ENCODE measurements at places on chromosomes 7 and 10.

DNA sequence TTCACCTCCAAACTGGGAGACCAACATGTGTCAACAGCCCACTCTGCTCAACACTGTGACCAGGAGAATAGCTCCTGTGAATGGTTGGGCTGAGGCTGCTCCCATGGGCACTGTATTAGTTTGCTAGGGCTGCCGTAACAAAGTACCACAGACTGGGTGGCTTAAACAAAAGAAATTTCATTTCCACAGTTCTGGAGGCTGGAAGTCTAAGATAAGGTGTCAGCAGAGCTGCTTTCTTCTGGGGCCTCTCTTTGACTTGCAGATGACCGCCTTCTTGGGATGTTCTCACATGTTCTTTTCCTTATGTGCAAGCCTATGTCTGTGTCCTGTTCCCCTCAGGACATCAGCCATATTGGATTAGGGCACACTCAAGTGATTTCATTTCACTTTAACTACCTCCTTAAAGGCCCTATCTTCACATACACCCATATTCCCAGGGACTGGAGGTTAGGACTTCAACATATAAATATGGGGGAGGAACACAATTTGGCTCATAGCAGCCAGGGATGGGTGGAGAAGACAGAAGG lies 90.3 kb downstream of the CPED1 start:
- DNase-seq, result no peak

DNA sequence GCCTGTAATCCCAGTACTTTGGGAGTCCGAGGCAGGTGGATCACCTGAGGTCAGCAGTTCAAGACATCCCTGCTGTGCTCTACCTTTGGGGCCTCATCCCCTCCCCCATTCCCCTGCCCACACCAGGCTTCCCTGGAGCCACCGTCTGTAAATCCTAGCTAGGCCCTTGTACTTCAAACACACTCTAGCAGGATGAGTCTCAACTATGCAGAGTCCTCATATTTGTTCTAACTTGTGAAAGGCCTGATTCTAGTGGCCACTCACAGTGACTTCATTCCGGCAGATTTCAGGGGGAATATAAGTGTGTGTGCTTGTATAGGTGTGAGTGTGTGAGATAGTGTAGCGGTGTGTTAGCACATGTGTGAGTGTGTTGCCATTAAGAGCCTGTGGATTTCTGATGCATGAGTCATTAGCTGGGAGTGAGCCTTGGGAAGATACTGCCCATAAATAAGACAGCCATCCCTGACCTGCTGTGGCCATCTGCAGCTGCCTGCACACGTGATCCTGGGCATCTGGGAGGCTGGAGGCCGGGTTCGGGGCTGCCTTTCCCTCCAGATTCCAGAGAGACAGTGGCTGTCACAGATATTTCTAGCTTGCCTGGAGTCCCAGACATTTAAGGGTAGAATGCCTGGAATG lies 1.7 kb upstream of the NEURL1 start:
- peak; percentile 68 for DNase-seq

GRCh38 chr10:113565364-113565763 lies 12.5 kb downstream of the HABP2 start:
- DNase-seq, result peak; percentile 12

- no peak for DNase-seq
These were observed 306.6 kb upstream of the ZMIZ1 start for GRCh38 chr10:78762086-78762630.

- no peak for DNase-seq
These were observed 83.4 kb downstream of the ZRANB1 start for GRCh38 chr10:125025341-125025740.

DNA sequence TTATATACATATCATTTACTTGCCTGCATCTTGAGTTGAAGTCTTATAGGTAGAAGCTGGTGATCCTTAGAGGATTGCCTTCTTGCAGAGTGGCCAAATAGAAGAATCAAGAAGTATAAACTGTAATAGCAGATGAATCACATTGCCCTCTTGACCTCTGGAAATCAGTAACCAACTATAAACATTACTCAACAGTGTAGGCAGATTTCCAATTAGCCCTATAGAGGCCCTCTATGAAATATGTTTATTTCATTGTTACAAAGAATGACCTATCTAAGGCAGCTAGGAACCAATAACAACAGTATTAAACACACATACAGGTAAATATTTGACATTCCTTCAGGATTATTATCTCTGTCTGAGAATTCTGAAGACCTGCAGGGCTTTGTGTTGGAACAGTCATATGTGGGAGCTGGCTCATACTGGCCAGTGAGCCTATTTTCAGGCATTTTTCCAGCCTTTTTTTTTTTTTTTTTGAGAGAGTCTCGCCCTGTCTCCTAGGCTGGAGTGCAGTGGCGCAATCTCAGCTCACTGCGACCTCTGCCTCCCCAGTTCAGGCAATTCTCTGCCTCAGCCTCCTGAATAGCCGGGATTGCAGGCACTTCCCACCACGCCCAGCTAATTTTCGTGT lies 7.2 kb upstream of the SRI start:
- no peak for DNase-seq

DNA sequence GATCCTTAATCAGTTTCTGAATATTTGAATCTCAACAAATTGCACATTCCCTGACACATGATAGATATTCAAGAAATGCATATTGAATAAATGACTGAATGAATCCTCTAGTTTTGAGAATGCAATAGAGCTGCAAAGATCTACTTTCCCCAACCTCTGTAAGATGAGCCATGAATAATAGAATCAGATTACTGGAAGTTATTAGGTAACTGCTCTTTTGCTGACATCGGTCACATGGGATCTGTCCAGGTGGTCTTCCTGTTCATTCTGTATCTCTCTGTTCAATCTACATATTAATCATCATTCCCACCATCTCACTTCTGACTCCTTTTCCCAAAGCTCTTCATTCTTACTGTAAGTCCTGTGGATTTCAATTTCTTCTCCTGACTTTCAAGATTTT lies 638.7 kb downstream of the SORCS1 start:
- DNase-seq, result no peak

GRCh38 chr10:49474901-49475300 lies 64.0 kb downstream of the ERCC6 start:
- DNase-seq, result no peak

- no peak for DNase-seq
These were observed 186.9 kb downstream of the CFTR start for GRCh38 chr7:117666689-117667088.

GRCh38 chr10:60237977-60238758 lies 151.5 kb downstream of the ANK3 start:
- DNase-seq, result no peak

GRCh38 chr7:68697796-68698280 lies 900.4 kb upstream of the AUTS2 start:
- DNase-seq, result no peak

DNA sequence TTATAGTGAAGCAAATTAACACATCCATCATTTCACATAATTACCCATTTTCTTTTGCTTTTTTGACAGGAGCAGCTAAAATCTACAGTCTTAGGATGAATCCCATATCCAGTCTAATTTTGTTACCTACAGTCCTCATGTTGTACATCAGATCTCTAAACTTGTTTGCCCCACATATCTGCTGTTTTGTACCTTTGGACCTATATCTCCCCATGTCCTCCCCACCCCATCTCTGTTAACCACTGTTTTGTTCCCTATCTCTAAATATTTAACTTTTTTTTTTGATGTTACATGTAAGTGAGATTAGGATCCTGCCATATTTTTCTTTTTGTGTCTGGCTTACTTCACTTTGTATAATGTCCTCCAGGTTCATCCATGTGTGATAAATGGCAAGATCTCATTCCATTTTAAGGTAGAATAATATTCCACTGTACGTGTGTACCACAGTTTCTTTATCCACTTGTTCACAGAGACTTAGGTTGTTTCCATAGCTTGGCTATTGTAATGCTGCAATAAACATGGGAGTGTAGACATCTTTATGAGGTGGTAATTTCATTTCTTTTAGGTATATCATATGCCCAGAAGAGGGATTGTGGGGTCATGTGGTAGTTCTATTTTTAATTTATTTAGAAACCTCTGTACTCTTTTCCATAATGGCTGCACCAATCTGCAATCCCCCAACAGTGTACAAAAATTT lies 19.6 kb downstream of the NPVF start:
- no peak for DNase-seq

DNA sequence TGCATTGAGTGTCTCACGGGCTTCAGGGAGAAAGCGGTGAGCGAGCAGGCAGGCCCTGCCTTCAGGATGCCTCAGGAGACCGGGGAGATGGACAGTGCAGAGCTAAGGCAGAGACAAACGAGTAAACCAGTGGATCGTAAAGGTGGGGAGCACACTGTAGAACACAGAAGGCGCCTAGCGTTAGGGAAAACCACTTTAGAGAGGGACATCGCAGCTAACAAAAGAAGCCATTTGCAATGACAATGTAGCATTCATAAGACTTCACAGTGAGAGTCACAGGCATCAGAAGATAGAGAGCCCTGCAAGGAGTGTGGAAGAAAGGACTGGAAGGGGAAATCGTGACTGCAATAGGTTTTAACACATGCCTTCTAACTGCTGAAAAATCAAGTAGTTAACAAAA lies 54.9 kb upstream of the TMEM273 start:
- DNase-seq, result no peak

DNA sequence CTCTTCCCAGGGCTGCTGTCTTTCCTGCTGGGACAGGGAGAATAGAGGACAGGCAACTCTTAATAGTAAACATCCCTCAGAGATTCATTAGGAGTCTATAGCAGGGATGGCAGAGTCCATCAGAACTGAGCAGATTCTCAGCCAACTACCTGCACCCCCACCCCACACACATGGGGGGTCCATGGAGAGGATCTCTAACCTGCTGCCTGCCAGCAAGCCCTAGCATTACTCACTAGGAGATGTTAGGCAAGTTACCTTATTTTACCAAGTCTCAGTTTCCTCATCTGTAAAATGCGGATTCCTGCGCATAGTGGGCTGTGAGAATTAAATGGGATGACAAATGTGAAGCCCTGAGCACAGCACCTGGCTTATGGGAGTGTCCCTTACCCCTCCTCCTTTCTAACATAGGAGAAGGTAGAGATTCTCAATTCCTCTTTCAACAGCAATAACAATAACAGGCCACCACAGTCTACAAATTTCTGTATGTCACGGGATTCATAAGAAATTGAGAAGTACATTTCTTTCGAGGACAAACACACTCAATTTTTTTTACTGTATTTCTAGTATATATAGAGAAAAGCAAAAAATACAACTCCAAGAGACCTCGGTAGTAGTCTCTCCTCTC lies 23.8 kb upstream of the WDR11 start:
- no peak for DNase-seq

DNA sequence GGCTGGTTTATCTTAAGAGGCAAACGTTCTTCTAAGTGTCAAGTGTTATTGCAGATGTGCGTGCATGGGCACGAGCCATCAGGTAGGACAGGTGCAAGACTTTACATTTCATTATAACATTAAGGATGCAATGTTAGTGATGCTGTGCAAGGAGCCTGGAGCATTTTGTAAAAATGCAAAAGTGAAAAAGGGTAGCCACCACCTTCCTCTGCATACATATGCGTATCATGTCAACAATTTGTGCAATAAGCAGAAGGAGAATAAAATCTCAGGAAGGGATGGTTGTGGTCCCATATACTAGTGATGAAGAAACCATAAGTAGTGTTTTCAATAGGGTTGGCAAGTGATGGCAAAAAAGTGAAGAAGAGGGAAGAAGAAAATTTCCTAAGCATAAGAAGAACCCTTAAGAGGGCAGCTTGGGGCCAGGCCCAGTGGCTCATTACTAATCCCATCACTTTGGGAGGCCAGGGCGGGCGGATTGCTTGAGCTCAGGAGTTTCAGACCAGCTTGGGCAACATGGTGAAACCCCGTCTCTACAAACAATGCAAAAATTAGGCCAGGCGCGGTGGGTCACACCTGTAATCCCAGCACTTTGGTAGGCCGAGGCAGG lies 7.5 kb downstream of the PIK3AP1 start:
- DNase-seq, result no peak

GRCh38 chr10:86592413-86592812 lies 61.9 kb upstream of the OPN4 start:
- DNase-seq, result no peak

- no peak for DNase-seq
These were observed 174.2 kb upstream of the HGF start for GRCh38 chr7:81944058-81944457.

DNA sequence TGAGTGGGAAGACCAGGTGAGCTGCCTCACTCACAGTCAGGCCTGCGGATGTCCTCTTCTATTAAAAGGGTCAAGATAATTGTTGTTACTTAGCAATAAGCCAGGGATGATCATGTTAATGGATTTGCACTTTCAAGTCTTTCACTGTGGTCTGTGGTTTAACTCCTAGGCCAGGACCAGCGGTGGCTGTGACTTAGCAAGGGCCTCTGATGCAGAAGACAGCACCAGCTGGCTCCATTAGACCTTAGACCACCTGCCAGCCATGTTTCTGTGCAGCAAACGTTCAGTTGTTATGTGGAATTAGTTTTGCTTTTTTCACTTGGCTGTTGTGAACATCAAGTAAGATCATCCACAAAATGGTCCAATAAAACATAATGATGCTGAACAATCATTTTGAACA lies 537.3 kb downstream of the TNS3 start:
- no peak for DNase-seq

DNA sequence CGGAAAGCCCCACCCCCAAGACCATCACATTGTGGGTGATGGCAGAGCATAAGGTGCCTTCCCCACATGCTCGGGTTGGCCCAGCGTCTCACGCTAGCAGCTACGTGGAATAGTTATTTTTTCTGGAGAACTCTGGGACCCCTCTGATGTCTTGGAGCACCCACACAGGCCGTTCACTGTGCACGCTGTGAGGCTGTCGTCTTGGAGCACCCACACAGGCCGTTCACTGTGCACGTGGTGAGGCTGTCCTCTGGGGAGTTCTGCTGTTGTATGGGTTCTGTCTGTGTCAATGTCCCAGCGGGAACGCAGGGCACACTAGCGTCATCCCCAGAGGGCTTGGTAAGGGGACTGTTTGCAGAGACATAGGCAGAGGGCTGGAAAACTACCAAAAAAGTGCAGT lies 38.8 kb upstream of the FAM20C start:
- DNase-seq, result no peak

DNA sequence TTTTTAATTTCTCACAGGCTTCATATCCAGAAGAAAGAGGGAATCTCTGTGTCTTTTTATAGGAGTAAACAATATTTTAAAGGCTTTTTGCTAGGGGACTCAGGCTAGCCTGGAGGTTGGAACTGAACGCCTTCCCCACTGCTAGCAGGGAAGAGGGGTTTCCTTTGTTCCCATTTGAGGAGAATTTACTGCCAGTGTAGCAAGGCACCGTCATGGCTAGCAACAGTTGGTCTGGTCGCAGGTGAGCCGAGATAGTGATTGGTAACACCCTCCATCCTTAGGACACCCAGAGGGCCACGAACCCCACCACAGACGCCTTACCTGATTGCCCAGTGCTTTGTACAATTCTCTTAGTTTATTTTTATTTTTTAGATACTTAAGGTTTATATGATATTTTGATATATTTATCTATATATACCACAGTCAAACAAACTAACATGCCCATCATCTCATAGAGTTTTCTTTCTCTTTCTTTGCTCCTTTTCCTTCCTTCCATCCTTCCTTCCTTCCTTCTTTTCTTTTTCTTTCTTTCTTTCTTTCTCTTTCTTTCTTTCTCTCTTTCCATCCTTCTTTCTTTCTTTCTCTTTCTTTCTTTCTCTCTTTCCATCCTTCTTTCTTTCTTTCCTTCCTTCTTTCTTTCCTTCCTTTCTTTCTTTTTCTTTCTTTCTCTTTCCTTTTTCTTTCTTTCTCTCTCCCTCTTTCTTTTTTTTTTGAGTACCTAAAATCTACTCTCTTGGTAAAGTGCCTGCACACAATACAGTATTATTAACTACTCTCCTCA lies 219.0 kb upstream of the AKR1E2 start:
- DNase-seq, result no peak

- no peak for DNase-seq
These were observed 400.0 kb upstream of the RNF32 start for GRCh38 chr7:156240532-156240931.

GRCh38 chr10:13684252-13684791 lies 97.6 kb downstream of the PRPF18 start:
- DNase-seq, result peak; percentile 97

GRCh38 chr10:76082956-76083355 lies 651.5 kb downstream of the LRMDA start:
- no peak for DNase-seq
